ENCODE measurements at places on chromosomes 16 and 17.

GRCh38 chr16:77459534-77460254 is 24.9 kb upstream of the ADAMTS18 start:
- no peak for DNase-seq

- DNase-seq = no peak
Observed at GRCh38 chr16:14409563-14409962, 220.5 kb downstream of the PARN start.

GRCh38 chr16:87764600-87765472 is 950 bp downstream of the KLHDC4 start:
- no peak for DNase-seq

DNA sequence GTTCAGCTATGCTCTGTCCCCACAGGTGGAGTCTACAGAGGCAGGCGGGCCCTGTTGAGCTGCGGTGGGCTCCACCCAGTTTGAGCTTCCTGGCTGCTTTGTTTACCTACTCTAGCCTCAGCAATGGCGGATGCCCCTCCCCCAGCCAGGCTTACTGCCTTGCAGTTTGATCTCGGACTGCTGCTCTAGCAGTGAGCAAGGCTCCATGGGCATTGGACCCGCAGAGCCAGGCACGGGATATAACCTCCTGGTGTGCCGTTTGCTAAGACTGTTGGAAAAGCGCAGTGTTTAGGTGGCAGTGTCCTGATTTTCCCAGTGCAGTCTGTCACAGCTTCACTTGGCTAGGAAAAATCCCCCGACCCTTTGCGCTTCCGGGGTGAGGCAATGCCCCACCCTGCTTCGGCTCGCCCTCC is 89.1 kb downstream of the BCAS3 start:
- no peak for DNase-seq

DNA sequence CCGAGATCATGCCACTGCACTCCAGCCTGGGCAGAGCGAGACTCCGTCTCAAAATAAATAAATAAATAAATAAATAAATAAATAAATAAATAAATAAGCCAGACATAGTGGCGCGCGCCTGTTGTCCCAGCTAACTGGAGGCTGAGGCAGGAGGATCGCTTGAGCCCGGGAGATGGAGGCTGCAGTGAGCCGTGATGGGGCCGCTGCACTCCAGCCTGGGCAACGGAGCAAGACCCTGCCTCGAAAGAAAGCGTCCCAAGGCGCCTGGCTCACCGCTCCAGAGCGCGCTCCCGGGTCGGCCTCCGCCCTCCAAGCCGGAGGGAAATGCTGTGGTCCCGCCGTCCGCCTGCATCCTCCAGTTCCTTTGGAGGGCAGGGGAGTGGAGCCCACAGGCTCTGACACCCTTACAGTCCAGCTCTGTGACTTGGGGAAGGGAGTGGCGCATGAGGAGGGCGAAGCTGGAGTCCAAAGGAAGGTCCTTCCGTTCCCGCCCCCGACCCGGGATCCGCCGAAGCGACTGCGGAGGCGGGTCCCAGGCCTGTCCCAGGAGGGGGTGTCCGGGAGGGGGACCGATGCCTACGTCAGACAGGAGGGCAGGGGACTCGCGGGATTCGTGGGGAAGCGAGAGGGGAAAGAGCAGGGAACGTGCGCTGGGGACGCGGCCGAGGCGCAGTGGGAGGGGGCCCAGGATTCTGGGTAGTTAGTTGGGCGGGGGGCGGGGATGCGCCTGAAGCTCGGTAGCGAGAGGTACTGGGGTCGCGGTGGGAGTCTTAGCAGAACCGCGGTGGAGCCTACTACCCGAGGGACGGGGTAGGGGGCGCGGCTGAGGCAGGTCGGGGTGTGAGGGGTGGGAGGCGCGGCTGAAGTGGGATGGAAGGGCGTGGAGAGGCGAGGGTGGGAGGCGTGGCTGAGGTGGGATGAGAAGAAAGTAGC is 8.4 kb upstream of the TRPV2 start:
- no peak for DNase-seq

- DNase-seq = no peak
Observed at GRCh38 chr16:68411086-68411485, 37.2 kb downstream of the SMPD3 start.

DNA sequence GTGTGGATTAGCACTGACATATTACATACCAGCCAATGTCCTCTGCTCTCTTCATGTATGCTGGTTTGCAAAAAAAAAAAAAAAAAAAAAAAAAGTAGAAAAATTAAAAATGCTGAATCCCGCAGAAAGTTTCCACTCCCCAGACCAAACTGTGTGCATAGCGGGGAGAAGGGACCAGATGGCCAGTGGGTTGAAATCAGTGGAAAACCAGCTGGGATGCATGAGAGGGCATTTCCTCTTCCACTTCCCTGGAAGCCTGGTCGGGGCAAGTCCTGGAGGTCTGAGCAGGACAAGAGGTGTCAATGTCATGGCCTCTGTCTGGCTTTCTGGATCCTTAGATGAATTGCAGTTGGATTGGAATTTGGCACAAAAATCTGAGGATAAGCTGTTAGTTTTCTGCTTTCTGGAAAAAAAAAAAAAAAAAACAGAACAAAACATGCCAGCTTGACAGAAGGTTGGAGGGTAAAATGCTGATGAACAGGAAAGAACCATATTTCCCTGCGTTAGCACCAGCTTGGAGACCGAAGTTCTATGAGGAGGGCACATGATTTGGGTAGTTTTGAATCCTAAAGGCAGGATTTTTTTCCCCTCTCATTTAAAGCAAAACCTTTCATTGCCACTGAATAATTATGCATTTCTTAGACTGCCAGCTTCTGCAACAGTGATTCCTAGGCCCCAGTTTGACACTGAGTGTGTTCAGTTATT is 941.5 kb upstream of the EEF2KMT start:
- no peak for DNase-seq

DNA sequence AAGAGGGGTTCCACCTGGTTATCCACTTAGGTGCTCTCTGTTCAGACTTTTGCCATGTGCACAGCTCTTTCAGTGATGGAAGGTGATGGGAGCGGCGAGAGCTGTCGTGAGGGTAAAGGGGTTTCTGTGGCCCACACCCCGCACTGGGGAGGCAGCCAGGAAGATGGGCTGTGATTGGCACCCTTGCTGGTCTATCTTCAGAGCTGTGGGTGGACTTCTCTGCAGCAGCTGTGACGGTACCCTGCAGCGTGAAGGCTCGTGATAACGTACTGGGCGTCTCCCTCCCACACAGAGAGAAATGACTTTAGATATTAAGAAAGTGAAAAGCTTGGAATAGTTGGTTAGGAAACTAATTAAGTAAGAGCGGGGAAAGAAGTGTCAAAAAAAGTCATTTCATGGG is 45.8 kb downstream of the MPRIP start:
- DNase-seq = no peak

GRCh38 chr16:54194334-54194743 is 92.2 kb downstream of the IRX3 start:
- no peak for DNase-seq
